ENCODE measurements at places on chromosomes 7 and 10. TPM values are rescaled to one million over a fixed set of nuclear protein-coding genes. Genes with fewer than 3 reads are reported as not detected.

Gene ZSCAN21
- 5.8 TPM for polyA plus RNA-seq

Gene KNDC1
- 0.07 TPM for polyA plus RNA-seq

Gene TMEM236
- polyA plus RNA-seq: 0.37 TPM

Gene CDNF
- 0.74 TPM for polyA plus RNA-seq

Gene VENTX
- 1.3 TPM for polyA plus RNA-seq

Gene BLVRA
- 54.6 TPM for polyA plus RNA-seq

Gene CHCHD2
- polyA plus RNA-seq: 73.0 TPM

Gene RNF148
- polyA plus RNA-seq: not detected

Gene DENND2A
- 3.8 TPM for polyA plus RNA-seq

Gene HTRA1
- polyA plus RNA-seq: 35.4 TPM

Gene EZH2
- 1.3 TPM for polyA plus RNA-seq

Gene CDC123
- polyA plus RNA-seq: 22.2 TPM

- DNase-seq: no peak
Measured at GRCh38 chr7:158583143-158583542, 4.5 kb downstream of the PTPRN2 start.

DNA sequence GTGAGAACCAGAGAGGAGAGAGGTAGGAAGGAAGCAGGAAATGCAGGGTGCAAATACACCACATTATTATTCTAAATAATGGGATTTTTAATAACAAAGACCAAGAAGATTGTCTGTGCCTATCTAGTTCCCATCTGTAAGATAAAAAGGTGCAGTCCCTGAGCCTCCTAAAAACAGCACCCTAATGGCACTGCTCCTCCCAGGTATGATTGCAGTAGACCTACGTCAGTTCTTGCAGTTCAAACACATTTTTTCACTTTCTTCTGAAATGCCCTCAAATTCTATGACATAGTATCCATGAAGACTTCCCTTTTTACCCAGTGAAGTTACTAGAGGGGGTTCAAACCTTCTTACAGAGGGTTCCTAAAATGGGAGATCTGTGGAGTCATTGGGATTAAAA is 70.6 kb downstream of the FIGNL1 start:
- no peak for DNase-seq

DNA sequence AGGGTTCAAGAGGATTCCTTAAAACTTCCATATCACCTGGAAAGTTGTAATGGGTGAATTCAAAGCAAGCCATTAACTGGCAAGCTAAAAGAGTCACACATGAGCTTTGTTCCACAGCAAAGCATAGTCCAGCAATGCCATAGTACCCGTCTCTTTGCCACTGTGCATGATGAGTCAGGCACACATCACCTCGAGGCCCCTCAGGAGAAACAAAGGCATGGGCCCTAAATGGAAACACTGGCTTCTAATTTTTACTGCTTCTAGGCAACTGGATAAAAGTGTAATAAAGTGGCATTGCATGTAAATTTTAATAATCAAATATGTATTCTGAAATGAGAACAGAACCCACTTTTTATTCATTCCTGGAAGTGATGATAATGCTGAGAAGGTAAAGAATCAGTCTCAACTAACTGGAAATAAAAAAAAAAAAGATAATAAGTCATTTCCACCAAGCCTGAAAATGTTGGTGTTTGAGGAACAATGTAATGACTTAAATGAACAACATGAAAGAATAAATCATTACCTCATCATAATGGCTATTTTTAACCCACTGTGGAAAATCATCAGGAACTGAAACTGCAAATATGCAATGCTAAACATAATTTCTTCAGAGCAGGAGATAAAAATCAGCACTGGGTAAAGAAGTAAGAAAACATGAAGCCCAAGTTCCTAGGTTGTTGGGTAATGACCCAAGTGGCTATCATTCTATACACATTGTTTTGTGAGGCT is 104.9 kb downstream of the CDK6 start:
- no peak for DNase-seq

- no peak for DNase-seq
Measured at GRCh38 chr10:11116361-11116760, 98.7 kb downstream of the CELF2 start.

DNA sequence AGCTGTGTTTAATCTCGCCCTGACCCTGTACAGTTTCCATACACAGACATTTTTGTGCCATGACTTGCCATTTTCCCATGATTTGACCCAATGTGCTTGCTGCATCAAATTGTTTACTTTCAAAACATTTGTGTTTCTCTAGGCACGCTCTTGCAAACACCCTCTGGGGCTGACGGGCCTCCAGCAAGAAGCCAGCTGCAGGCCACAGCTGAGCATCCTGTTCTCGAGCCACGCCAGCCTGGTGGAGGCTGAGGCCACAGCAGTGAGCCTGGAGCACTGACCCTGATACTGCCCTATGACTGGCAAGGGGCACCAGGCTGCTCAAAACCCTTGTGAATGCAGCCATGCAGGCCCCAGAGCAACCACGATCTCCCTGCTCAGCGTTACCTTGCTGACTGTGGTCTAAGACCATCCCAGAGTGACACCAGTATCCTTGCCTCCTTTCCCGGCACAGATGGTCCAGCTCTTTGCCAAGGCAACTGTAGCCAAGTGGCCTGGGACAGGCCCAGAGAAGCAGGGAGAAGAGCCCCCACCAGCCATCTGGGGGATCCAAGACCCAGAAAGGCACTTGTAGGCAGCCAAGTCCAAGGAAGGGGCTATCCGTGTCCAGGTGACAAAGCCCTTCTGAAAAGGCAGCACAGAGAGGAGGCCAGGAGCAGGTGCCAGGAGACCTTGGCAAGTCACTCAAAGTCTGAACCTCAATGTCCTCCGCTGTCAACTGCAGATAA is 78.5 kb downstream of the OAT start:
- DNase-seq: no peak

GRCh38 chr10:111221682-111222480 is 145.1 kb downstream of the ADRA2A start:
- DNase-seq: no peak

- no peak for DNase-seq
Measured at GRCh38 chr7:84389242-84389641, 194.7 kb upstream of the SEMA3A start.

- peak; percentile 78 for DNase-seq
Measured at GRCh38 chr7:100130608-100131453, 4.1 kb downstream of the MBLAC1 start.

- no peak for DNase-seq
Measured at GRCh38 chr7:140225562-140226249, 48.9 kb upstream of the KDM7A start.

GRCh38 chr7:82021036-82021435 is 251.2 kb upstream of the HGF start:
- no peak for DNase-seq

GRCh38 chr10:18822156-18822555 is 162.9 kb downstream of the ARL5B start:
- no peak for DNase-seq

- DNase-seq: no peak
Measured at GRCh38 chr10:29012926-29013554, 275.8 kb upstream of the LYZL1 start.

DNA sequence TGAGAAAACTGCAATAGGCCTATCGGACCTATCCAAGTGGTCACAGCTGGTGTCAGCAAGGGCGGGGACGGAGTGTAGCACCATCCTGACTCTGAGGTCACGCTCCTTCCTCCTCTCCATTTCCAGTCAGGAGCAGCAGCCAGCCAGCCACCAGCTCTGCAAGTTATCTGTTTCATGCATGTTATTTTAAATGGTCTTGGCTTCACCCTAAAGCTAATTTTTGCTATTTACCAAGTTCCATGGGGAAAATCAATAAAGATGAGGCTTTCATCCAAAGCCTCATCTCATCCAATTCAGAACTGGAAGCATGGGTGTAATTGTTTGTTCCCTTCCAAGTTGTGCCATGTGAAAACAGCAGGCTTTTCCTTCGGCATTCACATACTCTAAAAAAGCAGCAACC is 49.3 kb downstream of the ICA1 start:
- no peak for DNase-seq

DNA sequence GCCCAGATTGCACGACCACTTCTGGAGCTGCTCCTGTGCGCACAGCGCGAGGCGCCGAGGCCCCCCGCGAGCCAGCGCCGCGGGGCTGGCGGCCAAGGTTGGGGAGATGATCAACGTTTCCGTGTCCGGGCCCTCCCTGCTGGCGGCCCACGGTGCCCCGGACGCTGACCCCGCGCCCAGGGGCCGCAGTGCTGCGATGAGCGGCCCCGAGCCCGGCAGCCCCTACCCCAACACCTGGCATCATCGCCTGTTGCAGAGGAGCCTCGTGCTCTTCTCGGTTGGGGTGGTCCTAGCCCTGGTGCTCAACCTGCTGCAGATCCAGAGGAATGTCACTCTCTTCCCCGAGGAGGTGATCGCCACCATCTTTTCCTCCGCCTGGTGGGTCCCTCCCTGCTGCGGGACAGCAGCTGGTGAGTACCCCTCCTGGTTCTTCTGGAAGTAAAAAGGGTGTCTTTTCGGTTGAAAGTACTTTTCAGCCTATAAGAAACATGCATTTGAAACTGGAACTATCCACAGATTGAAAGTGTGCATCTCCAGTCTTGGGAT is 683 bp downstream of the INSIG1 start:
- peak; percentile 32 for DNase-seq

GRCh38 chr7:133676805-133677370 is 424.0 kb downstream of the EXOC4 start:
- DNase-seq: no peak

DNA sequence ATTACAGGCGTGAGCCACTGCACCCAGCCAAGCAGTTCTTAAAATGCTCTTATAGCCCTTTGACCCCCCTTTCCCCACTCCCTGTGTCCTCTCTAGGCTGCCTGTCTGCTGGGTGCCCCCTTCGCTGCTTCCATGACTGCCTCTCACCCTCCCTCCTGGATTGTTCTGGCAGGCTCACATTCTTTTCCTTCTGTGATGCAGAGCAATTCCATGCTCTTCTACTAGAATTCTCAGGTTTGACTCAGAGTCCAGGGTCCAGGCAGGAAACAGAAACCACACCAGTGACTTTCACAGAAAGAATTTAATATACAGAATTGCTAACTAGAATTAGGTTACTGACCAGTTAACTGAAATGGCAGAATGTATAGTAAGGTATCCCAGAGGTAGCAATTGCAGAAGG is 244.8 kb downstream of the BAMBI start:
- DNase-seq: no peak

DNA sequence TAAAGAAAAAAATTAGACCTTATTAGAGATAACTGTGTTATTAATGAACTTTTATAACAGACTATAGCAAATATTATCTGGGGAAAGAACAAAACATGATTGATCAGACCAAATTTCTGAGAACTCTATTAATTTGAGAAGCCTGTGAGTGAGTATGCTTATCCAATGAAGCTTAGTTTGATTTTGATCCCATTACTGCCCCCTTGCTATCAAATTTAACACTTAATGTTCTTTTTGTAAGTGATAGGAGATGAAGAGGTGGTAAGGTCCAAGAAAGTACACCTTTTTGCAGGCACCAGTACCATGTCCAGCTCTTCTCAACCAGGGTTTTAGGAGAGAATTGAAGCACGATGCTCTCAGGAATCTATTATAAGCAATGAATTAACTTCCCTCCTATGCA is 49.9 kb downstream of the ZNF365 start:
- DNase-seq: no peak

DNA sequence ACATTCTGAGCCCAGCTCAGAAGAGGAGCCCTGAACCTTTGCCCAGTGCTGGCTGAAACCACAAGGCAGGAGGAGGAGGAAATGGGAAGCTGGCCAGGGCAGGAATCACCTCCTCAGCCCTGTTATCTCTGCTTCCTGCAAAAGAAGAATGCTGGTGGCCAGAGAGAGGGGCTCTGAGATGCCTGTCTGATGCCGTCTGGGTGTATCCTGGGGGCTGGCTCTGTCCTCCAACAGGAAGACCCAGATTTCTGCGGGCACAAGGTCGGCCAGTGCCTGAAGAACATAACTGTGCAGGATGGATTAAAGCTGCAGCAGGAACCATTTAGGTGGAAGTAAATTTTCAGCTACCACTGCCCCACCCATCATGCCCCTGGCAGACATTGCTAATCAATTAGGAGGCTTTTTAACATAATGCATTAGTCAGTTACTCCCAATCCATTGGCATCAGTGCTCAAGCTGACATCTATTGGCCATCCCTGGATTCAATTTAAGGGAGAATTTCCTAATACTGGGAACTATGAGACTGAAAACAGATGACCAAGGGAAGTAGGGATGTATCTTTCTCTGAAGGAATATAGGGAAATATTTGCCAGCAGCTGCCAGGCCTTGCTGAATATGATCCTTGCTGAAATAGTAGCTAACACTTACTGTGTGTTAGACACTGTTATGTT is 67.7 kb downstream of the COL13A1 start:
- DNase-seq: no peak

DNA sequence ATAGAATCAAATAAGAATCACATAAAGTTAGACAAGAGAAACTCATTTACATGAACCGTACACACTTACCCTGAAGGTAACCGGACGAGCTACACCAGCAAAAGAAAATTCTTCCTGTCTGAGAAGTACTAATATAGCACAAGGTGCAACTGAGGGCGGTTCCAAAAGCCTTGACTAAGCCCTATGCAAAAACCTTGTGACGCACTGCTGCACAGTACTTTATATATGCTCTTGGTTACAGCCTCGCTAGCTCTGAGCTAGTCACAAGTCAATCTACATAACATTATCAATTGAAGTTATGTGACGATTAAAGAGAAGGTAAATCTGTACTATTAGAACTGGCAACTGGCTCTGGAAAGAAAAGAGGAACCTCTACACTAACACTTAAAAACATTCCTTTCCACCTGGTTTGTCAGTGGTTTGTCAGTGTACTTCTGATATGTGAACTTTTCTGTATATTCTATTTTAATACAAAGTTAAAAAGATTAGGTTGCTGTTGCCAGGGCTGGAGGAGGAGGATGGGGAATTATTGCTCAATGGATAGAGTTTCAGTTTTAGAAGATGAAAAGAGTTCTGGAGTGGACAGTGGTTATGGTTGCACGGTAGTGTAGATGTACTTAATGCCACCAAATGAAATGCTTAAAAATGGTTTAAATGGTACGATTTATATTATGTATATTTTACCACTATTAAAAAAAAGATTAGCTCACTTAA is 21.6 kb downstream of the NT5C3A start:
- no peak for DNase-seq

- DNase-seq: no peak
Measured at GRCh38 chr10:126565441-126565840, 105.1 kb downstream of the C10orf90 start.

GRCh38 chr10:84415539-84416244 is 87.3 kb downstream of the CCSER2 start:
- DNase-seq: no peak

- DNase-seq: no peak
Measured at GRCh38 chr10:16656895-16657294, 135.2 kb upstream of the C1QL3 start.

DNA sequence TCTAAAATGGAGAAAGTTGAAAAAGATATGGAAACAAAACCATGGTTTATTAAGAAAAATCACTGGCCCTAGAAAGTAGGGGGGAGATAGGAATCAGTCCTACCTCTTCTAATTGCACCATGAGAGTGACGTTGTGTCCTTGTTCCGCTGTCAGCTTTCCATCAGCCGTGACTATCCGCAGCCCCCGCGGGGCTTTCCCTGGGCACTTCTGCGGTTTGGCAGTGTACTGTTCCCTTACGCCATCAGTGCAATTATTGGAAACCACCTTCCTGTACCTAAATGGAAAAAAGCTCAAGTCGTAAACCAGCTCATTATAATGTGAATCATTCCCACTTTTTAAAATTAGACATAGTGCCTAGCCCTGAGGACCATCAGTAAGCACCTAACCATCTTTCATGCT is 512.2 kb downstream of the SORCS1 start:
- DNase-seq: no peak
